Activated T-cell treated with anti-CD3 and anti-CD28 coated beads, Interleukin-2, amount 50 U/mL, for 72 hours (primary cell): ENCODE measurements at places on chromosomes 3 and 15. TPM values are rescaled to one million over a fixed set of nuclear protein-coding genes. Genes with fewer than 3 reads are reported as not detected.

The ADCY5 gene
- not detected for total RNA-seq

The HES1 gene
- total RNA-seq, result 0.91 TPM

The FETUB gene
- total RNA-seq, result not detected

The ULK4 gene
- total RNA-seq, result 8.0 TPM

The NTRK3 gene
- 8.9 TPM for total RNA-seq
